ENCODE measurements at places on chromosomes 7 and 10. TPM values are rescaled to one million over a fixed set of nuclear protein-coding genes. Genes with fewer than 3 reads are reported as not detected.

The CNTNAP2 gene
- 12.9 TPM for total RNA-seq

DNA sequence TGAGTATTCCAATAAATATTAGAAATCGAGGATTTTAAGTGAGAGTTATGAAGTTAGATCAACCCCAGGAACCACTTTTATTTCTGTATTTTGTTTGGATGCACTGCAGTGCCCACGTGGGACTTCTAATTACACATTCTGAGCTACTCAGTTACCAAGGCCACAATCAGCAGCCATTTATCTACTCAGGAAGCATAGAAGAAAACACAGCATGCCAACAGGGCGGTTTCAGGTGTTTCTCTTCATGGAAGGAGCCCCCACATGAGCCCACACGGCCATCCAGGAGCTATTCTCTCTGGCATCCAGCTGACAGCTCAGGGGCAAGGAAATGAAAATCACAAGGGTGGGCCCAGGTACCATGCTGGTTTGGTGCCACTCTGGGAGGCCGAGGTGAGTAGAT, 266.5 kb upstream of the MKLN1 start:
- no peak for DNase-seq

DNA sequence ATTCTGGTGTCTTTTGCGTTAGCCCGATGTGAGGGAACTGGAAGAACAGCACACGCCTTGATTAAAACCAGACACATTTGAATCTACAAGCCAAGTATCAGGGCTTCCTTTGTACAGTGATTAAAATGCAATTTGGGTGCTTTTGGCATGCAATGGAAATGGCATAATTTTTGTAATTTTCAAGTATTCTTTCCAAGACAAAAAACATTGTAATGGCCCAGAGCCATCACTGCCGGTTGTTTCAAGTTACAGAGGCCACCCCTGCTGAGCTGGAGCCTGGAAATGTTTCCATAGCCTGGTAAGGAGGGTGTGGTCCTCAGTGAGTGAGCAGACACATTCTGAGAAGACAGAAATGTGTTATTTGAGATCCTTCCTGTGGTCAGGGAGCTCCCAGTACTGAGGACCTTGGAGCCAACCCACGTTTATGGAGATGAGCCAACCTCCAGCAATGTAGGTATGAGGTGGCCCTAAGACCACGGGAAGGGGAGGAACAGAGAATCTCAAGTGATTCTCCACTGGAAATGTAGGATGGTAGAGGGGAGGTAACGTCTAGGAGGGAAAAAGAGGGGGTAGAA, 20.9 kb downstream of the TEX36 start:
- peak; percentile 45 for DNase-seq

DNA sequence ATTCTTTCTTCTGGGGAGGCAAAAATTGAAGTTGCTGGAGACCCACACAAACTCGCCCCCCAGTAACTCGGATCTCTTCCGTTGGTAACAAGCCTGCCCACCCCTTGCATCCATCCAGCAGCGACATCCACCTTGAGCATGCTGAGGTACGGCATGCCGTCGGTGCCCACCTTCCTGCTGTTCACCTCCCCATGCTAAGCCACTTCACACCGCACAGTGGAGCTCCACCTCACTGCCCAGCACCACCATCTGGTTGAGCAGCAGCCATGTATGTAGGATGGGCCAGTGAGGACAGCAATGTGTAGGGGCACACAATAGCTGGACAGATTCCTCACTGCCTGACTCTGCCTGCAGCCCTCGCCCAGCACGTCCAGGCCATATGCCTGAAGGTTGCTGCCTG, 138.1 kb upstream of the ZNF92 start:
- DNase-seq, result no peak

- no peak for DNase-seq
Measured at GRCh38 chr7:46671108-46671769, 750.2 kb upstream of the IGFBP3 start.

The TMUB1 gene
- total RNA-seq, result 41.5 TPM

The KEL gene
- 0.20 TPM for total RNA-seq

DNA sequence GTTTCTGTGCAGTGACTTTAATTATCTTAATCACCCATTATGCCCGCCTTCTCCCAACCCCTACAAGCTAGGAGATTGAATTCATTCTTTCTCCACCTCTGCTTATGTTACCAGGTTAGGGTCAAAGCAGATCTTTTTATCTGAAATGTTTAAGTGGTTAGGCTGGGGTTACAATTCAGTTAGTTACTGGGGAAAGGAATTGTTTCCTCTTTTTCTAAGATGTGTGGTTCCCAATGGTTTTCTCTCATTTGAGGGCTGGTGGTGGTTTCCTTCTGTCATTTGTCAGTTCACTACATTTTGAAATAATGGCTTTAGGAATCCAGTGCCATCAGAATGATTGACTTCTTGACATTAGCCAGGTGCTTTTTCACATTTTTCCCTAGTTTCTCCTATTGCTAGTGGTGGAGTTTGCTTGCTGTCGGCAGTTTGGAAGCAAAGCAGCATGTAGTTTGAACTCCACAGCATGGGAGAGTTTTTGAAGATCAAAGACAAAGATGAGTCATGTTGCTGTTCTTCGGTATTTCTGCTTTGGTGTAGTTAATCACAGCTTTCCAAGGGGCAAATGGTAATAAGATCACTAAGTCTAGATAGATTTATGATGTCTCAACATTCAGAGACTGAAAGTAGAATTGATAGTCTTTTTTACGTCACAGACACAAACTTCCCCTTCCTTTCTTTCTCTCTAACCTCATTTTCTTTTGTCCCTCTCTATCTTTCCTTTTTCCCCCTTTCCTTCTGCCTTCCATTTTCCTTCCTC, 168.2 kb downstream of the SND1 start:
- DNase-seq, result peak; percentile 90

The SFRP5 gene
- total RNA-seq, result 0.17 TPM

DNA sequence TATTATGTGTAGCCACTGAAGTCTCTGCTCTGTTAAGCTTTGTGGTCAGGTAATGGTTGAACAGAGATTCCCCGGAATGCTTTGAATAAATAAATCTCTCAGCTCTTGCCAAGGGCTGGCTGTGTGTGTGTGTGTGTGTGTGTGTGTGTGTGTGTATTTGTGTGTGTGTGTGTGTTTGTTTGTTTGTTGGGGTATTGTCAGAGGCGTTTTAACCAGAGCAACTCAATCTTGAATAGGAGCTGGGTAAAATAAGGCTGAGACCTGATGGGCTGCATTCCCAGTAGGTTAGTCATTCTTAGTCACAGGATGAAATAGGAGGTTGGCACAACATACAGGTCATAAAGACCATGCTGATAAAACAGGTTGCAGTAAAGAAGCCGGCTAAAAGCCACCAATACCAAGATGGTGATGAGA, 256.2 kb upstream of the CACNA2D1 start:
- DNase-seq, result peak; percentile 89

- no peak for DNase-seq
Measured at GRCh38 chr10:47133871-47134570, 166.0 kb upstream of the GDF10 start.

The TFEC gene
- 0.80 TPM for total RNA-seq

- DNase-seq, result peak; percentile 76
Measured at GRCh38 chr10:80462981-80463741, 9.1 kb downstream of the TSPAN14 start.

The EBLN1 gene
- total RNA-seq, result not detected

DNA sequence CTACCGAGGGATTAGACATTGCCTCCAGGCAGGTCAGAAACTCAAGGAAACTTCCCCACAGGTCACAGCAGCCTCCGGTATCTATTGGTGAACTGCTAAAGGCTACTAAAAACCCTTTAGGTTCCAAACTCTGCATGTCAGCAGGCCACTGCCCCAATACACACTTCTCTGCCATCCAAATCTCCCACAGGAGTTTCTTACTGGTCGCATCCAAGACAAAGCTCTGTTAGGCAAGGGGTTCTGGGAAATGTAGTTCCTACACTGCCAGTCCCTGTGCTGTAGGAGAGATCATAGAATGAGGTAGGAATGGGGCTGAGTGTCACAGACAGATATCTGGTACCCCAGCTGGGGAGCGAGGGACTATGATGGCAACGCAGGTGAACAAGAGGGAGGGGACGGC, 757.0 kb upstream of the C7orf33 start:
- DNase-seq, result no peak

The CALD1 gene
- 155 TPM for total RNA-seq

All from renal cortical epithelial cell (primary cell).